AG20443 (cell line): ENCODE measurements at places on chromosomes 6 and 20.
A peak's percentile ranks its signal among the peaks of the same experiment; 100 is the strongest.

DNA sequence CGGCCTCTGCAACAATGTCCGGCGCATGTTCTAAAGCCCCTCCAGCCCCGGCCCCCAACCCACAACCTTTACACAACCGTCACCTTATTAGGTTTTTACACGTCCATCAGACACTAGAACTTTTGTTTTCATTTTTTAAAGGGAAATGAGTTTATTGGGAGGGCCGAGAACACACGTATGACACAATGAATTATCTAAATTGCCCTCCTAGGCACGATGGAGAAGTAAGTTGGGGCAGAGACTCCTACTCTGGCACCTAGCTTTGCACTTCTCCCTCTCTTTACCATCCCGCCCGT, 1.2 kb upstream of the DLL1 start:
- no peak for DNase-seq

DNA sequence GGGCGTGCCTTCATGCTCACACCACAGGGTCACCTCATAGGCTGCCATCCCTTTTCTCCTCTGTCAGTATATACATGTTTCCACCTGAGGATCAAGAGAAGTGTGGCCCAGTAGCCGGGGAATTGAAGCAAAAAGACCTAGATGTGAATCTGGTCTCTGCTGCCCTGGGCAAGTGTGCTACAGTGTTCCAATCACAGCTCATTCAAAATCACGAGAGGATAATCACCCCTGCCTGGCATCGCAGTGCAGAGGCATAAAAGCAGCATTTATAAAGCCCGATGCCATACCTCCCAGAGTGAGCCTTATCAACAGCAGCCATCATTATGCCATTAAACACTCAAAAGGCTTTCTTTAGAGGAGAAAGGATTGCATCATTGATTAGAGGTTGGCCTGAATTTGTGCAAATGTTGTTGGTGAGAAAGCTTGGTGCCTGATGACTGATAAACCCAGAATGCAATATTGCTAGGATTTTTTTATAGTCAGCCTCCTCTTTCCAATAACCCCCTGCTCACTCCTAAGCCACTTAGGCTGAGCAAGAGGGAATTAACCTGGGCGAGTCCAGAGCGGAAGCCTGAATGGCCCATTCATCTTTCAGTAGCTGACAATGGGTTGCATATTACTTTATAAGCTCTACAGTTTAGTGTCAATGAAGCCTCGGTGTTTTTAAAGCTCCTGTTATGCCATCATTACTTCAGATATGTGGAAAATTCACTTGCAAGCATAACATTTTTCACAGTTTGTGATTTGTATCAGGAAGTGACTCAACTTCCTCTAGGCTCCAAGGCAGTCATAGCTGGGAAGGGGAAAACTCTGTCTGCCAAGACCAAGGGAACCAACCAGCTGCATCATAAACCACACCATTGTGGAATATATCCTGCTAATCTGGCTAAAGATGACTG, 92.5 kb upstream of the NXT1 start:
- peak; percentile 86 for DNase-seq

DNA sequence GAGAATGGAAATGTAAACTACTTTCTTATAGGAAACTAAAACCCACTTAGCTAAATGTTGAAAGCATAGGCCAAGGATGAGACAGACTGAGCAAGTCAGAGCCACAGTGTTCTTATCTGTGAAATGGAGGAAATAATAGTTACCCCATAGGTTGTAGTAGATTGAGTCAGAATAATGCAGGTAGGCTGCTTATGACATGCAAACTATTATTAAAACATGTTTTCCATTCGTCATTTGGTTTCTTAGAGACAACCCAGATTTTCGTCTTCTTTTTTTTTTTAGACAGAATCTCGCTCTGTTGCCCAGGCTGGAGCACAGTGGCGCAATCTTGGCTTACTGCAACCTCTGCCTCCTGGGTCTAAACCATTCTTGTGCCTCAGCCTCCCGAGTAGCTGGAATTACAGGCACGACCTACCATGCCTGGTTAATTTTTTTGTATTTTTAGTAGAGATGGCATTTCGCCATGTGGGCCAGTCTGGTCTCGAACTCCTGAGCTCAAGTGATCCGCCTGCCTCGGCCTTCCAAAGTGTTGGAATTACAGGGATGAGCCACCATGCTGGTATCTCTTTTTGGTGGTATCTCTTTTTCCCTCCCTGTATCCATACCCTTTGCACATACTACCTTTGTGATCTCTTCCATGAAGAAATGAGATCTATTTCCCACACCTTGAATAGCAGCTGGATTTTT, 196.5 kb upstream of the ZNF217 start:
- no peak for DNase-seq

- DNase-seq = no peak
These were observed 477.2 kb downstream of the EYS start for GRCh38 chr6:65229825-65230224.

- DNase-seq = no peak
These were observed 107.8 kb downstream of the MAN1A1 start for GRCh38 chr6:119241540-119242309.

DNA sequence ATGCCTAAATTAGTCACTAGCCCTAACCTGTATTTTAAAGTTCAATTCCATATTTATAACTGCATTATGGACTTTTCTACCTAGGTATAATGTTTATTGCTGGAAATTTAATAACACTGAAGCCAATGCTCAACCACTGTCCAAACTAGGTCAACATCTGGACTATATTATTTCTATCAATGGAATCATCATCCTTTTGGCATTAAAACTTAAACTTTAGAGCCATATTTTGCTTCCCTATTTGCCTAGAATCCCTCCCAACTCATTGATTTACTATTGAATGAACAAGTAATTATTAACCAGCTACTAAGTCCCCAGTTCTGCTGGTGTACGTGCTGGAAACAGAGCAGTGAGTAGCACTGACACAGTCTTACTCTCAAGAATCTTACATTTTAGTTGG, 291.7 kb upstream of the SPTLC3 start:
- DNase-seq = no peak

DNA sequence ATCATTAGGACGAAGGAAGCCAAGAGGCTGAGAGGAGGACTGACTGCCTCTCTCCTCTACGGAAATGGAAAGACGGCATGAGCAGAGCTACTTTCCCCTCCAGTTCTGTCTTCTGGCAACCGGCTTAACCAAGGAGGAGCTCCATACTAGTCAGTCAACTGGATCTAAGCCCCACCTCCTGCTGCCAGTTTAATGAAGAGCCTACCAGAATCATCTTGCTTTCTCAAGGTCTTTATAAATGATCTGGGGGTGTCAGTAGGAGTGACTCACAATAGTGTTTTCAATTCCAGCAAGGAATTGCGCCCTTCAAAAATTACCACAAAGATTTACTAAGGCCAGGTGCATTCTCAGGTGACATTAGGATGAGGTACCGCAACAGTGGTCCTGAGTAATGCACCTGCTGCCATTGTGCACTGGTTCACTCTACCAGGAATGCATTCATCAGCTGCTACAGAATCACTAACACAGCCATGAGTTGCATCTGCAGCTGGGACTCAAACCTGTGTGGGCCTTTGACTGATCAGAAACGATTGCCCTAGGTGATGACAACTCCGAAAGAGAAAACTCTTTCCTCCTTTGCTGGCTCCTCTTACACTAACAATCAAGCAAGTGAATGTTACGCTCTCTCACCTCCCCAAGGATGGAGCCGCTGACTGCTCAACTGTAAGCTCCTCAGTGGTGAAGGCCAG, 2.8 kb downstream of the UQCC2 start:
- no peak for DNase-seq

DNA sequence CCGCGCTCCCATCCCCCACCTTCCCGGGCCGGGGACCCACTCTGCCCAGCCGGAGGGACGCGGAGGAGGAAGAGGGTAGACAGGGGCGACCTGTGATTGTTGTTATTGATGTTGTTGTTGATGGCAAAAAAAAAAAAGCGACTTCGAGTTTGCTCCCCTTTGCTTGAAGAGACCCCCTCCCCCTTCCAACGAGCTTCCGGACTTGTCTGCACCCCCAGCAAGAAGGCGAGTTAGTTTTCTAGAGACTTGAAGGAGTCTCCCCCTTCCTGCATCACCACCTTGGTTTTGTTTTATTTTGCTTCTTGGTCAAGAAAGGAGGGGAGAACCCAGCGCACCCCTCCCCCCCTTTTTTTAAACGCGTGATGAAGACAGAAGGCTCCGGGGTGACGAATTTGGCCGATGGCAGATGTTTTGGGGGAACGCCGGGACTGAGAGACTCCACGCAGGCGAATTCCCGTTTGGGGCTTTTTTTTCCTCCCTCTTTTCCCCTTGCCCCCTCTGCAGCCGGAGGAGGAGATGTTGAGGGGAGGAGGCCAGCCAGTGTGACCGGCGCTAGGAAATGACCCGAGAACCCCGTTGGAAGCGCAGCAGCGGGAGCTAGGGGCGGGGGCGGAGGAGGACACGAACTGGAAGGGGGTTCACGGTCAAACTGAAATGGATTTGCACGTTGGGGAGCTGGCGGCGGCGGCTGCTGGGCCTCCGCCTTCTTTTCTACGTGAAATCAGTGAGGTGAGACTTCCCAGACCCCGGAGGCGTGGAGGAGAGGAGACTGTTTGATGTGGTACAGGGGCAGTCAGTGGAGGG, 2.8 kb downstream of the SOX4 start:
- DNase-seq = peak; percentile 37

DNA sequence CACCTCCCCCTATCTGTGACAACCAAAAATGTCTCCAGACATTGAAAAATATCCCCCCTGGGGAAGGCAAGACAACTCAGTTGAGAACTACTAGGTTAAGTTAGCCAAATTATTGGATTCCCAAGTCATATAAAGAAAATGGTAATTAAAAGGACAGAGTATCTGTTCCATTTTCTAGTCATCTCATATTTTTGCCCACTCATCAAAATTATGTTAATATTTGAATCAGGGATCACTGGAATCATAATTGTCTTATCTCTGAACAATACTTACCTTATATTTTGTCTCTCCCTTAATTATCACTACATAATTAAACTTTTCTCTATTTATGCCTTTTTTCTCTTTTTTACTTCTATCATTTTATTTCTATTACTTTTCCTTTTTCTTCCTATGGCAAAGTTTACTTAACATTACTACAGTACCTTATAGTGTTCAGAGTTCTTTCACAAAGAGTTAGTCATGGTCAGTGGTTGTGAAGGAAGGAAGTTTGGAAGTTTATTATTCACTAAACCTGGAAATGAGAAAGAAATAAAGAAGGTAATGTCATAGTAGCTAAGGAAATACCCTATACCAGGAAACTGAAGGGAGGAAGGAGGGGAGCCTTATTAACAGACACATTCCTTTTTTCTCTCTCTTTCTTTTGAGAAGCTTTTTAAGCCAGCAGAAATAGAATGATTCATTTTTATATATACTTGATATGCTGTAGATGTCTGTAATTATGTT, 332.9 kb downstream of the COL12A1 start:
- no peak for DNase-seq

- DNase-seq = no peak
These were observed 580.3 kb upstream of the GJE1 start for GRCh38 chr6:141552463-141552862.

DNA sequence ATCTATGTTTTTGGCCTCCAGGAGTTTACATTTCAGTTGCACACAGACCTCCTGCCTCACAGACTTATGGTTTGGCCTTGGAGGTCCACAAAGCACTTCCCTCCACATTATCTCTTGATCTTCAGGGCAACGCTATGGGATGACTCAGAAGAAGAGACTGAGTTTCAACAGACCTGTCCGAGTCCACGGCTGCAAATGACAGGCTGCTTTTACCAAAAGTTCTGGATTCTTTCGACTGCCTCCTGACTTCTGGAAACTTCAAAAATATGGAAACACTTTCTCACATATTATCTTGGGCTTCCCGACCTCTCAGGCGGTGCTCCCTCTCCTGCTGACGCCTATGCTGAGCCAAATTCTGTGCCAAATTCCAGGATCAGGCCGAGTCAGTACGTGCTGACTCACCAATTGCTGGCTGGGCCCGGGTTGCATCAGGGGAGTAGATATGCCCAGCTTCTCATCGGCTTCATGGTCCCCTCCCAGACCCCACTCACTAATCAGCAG, 190.2 kb downstream of the BMP7 start:
- peak; percentile 70 for DNase-seq

- peak; percentile 90 for DNase-seq
These were observed 296.5 kb downstream of the THBS2 start for GRCh38 chr6:168956884-168957730.

- DNase-seq = no peak
These were observed 37.4 kb downstream of the HIVEP2 start for GRCh38 chr6:142907544-142907943.

DNA sequence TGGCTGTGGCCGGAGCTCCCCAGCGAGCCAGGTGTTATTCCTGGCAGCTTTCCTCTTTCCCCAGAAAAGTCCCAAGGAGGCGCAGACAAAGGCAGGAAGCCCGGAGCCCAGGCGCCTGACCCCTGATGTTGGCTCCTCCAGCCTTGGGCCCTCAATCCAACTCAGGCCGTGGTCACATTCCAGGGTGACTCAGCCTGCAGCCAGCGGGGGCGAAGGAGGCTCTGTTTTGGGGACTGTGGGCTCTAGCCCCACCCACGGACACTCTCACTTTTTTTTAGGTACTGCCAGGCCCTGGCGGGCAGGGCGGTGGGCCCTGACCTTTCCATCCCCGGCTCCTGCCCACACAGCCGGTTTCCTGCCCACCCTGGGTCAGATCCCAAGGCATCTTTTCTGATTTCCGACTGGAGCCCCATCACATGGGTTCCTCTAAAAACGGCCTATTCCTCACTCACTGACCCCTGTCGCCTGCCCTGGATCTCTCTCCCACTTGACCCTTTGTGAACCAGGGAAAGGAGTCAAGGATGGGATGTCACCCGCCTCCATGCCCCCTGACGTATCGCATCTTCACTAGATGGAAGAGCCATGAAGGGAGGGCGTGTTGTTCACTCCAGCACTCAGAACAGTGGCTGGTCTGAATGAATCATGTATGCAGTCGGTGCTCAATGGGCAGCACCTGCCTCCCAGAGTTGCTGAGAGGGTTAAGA, 5.5 kb downstream of the PTGIS start:
- peak; percentile 89 for DNase-seq

GRCh38 chr20:18055261-18055660, 2.5 kb downstream of the OVOL2 start:
- DNase-seq = no peak

DNA sequence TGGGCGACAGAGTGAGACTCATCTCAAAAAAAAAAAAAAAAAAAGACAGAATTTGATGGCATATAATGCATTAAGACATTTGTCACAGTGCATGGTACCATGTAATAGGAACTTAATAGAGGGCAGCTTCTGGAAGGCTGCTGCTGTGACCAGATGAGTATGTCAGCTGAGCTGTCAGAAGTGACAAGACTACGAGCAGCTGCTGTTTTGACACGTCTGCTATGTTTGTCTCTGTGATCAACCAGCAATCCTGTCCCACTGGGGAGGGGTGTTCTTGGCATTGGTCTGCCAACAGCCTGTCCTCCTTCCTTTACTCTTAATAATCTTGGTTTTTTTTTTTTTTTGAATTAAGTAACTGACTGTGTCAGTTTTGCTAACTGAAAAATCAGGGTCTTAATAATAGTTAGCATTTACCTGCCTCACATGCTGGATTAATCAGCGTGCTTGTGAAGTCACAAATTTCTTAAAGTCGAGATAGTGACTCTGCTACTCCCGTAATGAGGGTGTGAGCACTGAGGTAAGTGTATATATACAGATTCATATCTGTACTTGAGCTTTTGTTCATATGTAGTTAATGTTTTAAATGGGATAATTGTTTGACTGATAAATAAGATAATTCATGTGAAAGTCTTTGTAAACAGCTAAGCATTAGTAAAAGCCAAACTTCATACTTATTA, 152.4 kb downstream of the BMP2 start:
- DNase-seq = no peak

GRCh38 chr6:154292855-154293519, 63.6 kb downstream of the IPCEF1 start:
- peak; percentile 56 for DNase-seq

- peak; percentile 54 for DNase-seq
These were observed 46.5 kb downstream of the RRBP1 start for GRCh38 chr20:17635332-17636244.
